ENCODE measurements at places on chromosomes 2 and 18.
A peak's percentile ranks its signal among the peaks of the same experiment; 100 is the strongest.

DNA sequence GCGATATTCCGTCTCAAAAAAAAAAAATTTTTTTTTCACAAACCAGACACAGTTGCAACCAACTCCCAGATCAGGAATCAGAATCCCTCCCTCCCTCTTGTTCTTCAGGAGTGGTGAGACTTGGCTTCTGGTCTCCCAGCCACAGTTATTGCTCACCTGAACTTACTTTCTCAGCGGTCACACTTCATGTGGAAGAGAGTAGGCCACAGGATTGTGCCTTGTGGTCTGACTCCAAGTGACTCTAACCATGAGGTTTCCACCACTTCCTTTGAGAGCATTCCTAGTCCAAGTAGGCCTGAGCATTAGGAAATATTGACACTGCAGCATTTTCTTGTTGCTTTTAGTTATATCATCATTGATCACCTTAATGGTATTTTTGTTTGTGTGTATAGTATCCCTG is 12.1 kb downstream of the FMNL2 start:
- DNase-seq, result no peak

GRCh38 chr2:11533278-11534070 is at the start of gene GREB1:
Gene GREB1, plus strand, starts transcription at chr2:11534045. Its CDS starts 22,570 bp downstream, at chr2:11556615.
- DNase-seq, result no peak

DNA sequence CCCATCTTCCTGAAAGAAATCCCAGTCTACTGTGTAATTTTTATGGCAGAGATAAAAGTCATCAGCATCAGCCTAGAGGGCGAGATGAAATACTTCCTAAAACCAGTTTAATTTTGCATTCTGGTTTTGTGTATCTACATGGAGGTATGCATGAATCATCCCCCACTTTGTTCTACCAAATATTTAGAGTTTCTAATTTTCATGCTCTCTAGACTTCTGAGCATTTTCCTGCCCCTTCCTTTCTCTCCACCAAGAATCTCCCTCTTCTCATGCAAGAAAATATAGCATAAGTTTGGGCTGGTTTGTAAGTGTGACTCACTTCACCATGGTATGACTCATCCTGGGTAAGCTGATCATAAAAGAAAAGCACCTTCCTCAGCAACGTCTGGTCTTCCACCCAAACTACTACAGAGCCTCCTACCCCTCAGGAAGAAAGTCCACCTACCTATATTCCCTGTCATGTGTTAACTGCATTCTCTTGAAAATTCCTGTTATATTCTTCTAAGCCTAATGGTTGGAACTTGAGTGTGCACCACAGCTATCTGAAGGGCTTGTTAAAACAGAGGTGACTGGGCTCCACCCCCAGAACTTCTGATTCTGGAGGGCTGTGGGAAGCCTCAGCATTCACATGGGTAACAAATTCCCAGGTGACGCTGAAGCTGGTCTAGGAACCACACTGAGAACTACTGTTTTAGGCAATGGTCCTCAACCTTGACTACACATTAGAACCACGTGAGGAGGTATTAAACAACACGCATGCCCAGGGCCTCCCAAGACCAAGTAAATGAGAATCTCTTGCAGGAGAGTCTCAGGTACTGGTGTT is 37.4 kb upstream of the RAPGEF4 start:
- DNase-seq, result no peak

- no peak for DNase-seq
Observed at GRCh38 chr2:128408349-128409305, 90.0 kb upstream of the HS6ST1 start.

DNA sequence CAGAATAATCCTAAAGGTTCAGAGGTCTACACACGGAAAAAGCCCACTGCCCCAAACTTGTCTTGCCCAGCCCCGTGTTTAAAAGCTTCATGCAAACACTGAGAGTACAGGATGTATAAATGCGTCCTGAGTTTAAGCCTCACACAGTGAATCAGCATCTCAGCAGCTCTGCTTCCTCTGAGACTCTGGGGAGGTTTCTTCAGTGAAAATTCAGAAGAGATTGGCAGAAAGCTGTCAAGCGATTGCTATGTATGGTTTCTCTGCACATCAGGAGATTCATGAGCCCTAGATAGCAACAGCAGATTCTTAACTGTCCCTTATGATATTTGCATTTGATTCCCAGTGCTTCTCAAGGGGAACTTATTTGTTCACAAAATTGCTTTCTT is 27.1 kb downstream of the CRACDL start:
- DNase-seq, result no peak

GRCh38 chr2:66872986-66873754 is 438.2 kb downstream of the MEIS1 start:
- no peak for DNase-seq

DNA sequence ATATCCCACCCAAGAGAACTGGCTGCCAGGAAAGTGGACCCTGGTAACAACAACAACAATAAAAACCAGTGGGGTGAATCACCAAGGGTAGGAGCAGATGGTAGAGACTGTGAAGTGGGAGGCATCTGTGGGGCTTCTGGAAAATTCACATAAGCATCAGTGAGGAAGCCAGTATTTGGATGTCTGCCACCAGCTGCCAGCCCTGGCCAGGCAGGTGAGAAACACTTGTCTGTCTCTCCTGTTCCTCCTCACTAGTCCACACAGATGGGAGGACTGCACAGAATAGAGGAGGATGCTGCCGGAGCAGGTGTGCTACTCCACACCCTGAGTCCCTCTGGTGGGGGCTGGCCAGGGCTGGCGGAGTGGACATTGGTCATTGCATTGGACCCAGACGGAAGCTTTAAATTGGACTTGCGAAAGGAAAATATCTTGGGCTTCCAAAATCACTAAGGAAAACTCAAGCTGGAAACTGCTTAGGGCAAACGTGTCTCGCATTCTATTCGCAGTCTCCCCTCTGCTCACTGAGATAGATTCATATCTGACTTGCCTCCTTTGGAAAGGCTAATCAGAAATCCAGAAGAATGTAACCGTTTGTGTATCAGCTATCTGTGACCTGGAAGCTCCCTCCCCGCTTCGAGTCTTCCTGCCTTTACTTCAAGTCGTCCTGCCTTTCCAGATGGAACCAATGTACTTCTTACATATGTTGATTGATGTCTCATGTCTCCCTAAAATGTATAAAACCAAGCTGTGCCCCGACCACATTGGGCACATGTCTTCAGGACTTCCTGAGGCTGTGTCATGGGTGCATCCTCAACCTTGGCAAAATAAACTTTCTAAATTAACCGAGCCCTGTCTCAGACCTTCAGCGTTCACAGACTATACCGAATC is 69.1 kb downstream of the NAB1 start:
- DNase-seq, result no peak

- DNase-seq, result no peak
Observed at GRCh38 chr2:241187101-241187917, 1.2 kb upstream of the ANO7 start.

GRCh38 chr2:119730671-119731177 is 29.0 kb upstream of the PTPN4 start:
- no peak for DNase-seq

GRCh38 chr2:224366267-224366844 is 35.6 kb downstream of the FAM124B start:
- DNase-seq, result no peak

- DNase-seq, result no peak
Observed at GRCh38 chr2:69933839-69934613, 19.1 kb downstream of the MXD1 start.

- DNase-seq, result no peak
Observed at GRCh38 chr2:229057976-229058553, 213.0 kb downstream of the PID1 start.

DNA sequence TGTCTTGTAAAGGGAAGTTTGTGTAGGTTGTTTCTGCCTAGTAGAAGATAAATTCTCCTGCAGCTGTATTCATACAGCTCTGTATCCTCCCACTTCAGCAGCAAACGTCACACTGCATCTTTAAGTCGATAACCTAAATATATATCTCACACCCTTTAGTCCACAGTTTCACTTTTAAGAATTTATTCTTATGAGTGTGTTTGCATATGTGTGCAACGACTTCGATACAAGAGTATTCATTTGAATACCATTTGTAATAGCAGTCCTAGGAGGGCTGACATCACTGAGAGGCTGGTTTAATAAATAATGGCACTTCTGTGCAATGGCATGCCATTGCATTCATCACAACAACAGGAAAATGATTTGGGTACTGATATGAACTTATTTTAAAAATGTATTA is 63.8 kb upstream of the MSH6 start:
- DNase-seq, result peak; percentile 66

- no peak for DNase-seq
Observed at GRCh38 chr2:64946769-64947247, 42.4 kb upstream of the SLC1A4 start.

DNA sequence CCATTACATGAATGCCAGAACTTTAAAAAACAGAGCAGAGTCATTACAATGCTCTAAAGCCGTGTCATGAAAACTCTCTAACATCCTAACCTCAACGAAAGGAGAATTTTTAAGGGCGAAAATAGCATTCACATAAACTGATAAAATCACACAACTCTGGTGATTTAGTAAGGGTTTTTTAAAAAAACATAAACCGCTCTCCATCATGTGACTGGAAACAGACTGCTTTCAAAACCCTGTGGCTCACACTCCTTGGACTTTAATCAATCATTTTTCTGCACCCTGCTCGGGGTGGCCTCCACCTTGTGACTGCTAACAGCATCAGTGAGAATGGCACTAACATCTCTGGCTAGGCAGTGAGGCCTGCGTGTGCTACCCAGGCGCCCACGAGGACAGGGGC is 12.1 kb downstream of the DOCK10 start:
- no peak for DNase-seq

Measured in germinal center (tissue), 1 donor.